ENCODE measurements at places on chromosomes 12 and 14.

GRCh38 chr12:123113026-123113425, 37.9 kb downstream of the PITPNM2 start:
- no peak for DNase-seq

- DNase-seq, result no peak
Observed at GRCh38 chr14:101791919-101792572, 30.5 kb downstream of the PPP2R5C start.

GRCh38 chr12:19922717-19923116, 445.6 kb upstream of the PDE3A start:
- no peak for DNase-seq

- DNase-seq, result no peak
Observed at GRCh38 chr12:129984106-129984505, 80.3 kb upstream of the TMEM132D start.

GRCh38 chr12:32476446-32476845, 77.1 kb downstream of the FGD4 start:
- peak; percentile 35 for DNase-seq

DNA sequence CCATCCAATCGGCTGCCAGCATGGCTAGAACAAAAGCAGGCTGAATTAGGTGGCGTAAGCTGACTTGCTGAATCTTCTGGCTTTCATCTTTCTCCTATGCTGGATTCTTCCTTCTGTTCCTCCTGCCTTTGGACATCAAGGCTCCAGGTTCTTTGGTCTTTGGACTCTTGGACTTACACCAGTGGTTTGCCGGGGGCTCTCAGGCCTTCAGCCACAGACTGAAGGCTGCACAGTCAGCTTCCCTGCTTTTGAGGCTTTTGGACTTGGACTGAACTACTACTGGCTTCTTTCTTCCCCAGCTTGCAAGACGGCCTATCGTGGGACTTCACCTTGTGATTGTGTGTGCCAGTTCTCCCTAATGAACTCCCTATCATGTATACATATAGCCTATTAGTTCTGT, 42.0 kb downstream of the RPS6KA5 start:
- no peak for DNase-seq

GRCh38 chr14:82565825-82566224, 1032.2 kb upstream of the SEL1L start:
- DNase-seq, result no peak

GRCh38 chr14:75685910-75686309, 24.9 kb downstream of the TTLL5 start:
- no peak for DNase-seq

DNA sequence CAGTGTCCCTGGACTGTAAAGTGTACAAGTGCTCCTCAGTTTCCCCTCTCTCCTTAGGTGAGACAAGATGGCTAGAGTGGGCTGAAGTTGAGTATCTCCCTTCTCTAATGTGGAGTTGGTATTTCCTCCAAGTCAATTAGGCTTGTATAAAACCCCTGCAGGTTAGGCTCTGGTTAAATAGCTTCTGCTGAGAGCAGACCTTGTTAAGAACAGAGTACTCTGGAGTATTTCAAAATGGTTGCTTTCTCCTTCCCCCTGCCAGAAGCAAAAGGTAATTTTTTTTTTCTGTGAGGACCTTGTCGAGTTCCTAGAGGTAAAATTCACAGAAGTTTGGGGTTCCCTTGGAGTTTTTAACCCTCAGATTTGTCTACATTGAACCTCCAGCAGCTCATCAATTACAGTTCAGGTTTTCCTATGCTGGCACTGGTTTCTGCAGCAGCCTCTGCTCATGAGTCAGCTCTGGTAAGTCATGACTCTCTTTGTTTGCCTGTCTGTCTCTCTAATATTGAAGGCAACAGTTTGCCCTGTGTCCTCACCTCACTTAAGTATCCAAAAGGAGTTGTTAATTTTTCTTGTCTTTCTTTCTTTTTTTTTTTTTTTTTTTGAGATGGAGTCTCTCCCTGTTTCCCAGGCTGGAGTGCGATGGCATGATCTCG, 27.8 kb upstream of the GLIPR1 start:
- DNase-seq, result no peak

DNA sequence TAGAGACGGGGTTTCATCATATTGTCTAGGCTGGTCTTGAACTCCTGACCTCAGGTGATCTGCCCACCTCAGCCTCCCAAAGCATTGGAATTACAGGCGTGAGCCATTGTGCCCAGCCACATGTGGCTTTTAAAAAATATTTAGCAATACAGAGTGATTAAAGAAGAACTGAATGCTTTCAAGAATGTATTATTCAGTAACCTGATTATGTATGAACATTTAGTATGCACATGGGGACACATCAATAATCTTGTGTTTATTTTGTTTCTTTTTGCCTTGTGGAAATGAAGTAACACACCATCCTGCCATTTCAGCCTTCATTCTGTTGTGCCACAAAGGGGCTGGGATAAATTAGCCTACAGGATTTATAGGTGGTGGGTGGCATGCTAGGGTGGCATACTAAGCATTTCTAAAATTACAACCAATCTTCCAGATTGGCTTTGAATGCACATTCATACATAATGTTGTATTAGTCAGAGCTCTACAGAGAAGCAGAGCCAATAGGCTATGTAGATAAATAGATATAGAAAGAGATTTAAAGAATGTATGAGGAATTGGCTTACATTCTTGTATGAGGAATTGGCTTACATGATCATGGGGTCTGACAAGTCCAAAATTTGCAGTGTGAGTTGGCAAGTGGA, 25.5 kb upstream of the TXNRD1 start:
- DNase-seq, result no peak

- no peak for DNase-seq
Observed at GRCh38 chr14:99454246-99454645, 26.4 kb downstream of the SETD3 start.

DNA sequence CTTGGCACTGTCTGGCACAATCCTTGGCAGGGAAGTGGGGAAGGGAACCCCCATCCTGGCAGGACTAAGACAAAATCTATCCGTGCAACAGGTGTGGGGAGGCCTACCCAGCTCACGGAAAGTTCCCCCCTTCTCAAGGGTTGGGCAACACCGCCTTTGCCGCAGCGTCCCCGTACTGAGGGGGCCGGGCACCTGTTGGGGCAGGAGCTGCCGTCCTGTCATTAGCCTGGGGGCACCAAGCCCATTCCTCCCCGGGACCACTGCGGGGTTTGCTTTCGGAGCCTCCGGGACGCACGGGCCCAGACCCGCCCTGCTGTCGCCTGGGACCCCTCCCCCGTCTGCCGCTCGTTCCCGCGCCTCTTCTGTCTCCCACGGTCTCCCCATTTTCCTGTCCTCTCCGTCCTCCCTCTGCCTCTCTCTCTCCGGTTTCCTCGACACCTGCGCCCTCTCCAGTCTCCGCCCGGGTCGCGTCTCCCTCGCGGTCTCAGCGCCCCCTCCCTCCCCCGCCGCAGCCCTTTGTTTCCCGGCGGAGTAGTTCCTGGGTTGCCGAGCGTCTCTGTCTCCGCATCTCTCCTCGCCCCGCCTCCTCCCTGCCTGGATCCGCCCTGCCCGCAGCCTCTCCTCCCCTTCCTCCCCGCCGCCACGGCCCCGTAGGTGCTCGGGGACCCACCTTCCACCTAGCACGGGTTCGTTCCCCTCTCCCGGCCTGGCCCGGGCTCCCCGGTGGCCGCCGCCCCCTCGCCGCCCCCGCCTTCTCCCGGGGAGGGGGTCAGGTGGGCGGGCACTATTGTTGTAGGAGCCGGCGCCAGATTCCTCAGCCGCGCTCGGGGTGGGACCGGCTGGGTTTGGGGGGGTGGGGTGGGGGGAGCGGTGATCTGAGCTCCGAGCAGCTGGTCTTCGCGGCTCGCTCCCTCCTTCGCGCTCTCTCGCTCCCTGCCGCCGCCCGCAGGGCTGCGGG, at the start of gene CACNB3:
Gene CACNB3 (plus strand): TSS at position 624 of the 958 bp plus-strand sequence. CDS start 434 bp downstream, outside the sequence.
- DNase-seq, result peak; percentile 90

GRCh38 chr12:130588696-130589539, 127.2 kb downstream of the RIMBP2 start:
- DNase-seq, result peak; percentile 52

DNA sequence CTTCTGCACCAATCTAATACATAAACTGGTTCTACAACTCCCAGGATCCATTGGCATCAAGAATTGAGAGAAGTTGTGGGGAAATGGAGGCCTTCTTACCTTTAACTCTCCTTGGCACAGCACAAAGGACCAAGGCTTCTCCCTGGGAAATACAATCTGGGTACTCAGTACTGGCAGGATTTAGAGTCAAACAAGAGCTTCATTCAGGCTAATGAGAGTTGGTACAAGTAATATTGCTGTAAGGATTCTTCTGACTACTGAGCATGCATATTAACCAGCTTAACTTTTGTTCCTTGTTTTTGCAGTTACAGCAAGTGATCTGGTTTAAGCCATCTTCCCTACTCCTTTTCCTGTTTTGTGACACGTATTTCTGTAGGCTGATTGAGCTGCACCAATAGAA, 76.2 kb upstream of the FERMT2 start:
- no peak for DNase-seq

DNA sequence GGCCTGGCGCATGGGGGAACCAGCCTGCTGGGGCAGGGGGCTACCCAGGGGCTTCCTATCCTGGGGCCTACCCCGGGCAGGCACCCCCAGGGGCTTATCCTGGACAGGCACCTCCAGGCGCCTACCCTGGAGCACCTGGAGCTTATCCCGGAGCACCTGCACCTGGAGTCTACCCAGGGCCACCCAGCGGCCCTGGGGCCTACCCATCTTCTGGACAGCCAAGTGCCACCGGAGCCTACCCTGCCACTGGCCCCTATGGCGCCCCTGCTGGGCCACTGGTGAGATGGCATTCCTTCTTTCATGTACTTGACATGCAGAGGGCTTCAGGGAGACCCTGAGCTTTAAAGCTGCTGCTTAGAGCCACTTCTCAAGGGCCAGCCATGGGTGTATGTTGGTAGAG, 9.0 kb downstream of the LGALS3 start:
- no peak for DNase-seq

DNA sequence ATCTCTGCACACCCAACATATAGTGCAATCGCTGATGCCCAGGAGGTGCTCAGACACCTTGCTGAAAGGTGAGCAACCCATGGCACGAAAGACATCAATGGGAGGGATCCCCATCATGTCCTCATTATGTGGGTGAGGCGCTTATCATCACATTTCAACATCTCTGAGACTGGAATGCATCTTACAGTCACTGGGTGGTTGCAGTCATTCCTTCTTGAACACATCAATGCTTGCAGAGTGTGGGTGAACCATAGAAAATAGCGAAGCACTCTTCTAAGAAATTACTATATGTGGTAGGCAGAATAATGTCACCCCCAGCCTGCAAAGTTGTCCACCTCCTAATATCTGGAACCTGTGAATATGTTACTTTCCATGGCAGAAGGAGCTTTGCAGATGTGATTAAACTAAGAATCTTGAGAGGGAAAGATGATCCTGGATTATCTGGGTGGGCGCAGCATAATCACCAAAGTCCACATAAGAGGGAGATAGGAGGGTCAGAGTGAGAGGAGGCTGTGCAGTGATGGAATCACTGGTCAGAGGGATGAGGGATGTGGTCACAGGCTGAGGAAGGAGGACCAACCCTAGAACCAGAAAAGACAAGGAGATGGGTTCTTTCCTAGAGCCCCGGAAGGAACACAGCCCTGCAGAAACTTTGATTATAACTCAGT, 51.2 kb downstream of the GLRX5 start:
- DNase-seq, result no peak

DNA sequence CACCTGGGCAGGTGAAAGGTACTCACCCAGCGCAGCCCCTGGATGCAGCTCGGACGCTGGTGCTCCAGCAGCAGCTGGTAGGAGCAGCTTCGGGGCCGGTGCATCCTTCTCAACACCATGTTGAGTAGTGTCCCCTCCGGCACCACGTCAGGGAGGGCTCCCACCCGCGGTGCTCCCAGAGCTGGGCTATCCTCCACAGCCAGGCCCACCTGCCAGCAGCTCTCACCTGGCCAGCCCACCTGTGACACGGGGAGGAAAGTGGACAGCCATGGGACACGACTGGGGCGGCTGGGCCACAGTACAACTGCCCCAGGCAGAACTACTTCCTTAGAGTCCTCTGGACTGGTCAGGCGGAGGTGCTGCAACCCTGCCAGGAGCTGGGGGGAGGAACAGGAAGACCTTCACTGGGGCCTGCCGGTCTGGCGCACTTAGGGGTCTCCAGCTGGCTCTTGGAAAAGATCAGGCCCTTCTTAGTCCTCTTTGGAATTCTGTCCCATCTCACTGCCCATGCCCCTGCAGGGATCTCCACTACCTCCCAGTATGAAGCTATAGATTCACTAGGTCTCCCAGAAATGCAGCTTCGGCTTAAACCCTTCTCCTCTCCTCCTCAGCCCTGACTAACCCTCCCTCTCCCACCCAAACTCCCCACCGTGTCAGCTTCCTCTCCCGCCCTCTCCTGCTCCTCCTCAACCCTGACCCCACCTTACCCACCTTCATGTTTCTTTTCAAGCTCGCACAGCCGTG, 668 bp downstream of the RAPGEF3 start:
- DNase-seq, result no peak

DNA sequence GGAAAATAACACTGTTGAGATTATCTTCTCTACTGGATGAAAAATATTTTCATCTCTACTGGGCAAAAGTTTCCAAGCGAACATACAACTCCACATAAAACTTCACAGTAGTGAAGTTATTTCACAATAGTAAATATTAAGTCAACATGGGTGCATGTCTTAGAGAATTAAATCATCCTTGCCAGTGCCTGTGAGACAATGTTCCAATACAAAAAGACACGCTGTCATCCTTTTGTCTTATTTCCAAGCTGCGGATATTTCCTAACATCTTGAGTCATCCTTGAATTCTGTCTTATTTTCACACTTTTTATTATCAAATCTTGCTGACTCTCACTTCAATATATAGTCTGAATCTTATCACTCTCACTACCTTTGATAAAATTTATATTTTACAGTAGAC, 142.9 kb upstream of the KITLG start:
- no peak for DNase-seq

DNA sequence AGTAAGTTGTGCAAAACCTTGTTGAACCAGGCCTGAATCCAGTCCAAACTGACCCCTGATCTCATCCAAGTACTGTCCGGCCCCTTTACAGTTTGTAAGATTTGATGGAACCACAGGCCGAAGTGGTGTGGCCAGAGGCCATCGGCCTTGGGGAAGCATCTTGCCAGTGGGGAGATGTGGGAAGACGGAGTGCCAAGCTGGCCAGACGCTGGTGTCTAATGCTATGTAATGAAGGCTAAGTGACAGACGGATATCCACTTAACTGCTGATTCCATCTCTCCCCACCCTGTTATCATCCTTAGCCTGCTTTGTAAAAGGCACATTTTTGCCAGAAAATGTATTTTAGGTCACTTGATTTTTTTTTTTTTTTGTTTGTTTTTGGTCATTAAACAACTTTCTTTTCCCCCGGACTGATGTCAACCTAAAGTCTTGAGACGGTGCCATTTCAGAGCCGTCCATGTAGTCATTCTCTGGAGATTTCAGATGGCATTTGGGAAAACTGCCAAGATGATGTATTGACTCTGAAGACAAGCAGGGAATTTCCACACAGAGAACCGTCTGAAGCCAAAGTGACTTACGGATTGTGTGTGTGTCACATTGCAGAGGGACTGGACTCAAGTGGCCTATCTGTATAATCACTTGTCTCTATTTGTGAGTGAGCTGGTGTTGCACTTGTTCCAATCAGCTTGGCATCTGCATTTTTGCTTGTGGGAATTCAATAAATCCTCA, 86.5 kb upstream of the MANSC4 start:
- DNase-seq, result peak; percentile 49
